Calu3 (cell line): ENCODE measurements at places on chromosomes 3 and 15. TPM values are rescaled to one million over a fixed set of nuclear protein-coding genes. Genes with fewer than 3 reads are reported as not detected.

- no peak for DNase-seq
Measured at GRCh38 chr3:53570081-53570480, 75.7 kb downstream of the CACNA1D start.

GRCh38 chr3:125017406-125017805 is 38.4 kb downstream of the HEG1 start:
- DNase-seq: no peak

DNA sequence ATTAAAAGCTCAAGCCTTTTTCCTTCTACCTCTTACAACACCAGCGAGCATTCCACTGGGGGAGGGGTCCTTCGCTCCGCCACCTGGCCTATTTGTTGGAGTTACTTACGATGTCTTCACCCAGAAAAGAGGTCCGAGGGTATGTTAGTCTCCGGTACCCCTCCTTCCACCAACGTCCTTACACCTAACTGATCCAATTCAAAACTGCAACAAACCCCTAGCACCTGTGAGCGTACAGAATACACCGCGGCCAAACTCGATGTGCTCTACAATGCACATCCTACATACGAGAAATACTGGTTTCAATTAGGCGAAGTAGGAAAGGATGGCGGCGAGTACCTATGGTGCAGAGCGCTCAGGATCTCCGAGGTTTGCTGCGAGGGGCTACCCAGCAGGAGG is 944 bp downstream of the SLITRK3 start:
- DNase-seq: no peak

GRCh38 chr3:61575893-61576292 is 14.5 kb downstream of the PTPRG start:
- no peak for DNase-seq

ROBO2 gene
- total RNA-seq: not detected in 2 replicates

DNA sequence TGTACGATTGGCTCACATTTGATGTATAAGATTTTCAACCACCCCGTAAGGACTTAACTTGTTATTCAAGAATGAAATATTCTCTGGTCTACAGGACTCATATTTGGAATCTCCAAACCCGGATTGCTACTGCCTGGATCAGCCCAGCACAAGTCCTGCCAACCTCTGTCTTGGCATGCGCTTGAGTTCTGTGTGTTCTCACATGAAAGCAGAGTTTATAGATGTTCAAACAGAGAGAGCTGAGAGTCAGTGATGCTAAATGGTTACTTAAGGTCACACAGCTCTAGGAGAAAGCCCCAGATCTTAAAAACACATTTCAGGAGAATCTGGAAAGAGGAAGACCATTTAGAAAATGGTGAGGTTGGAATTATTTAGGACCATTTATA is 268.0 kb upstream of the TBL1XR1 start:
- DNase-seq: no peak

- no peak for DNase-seq
Measured at GRCh38 chr3:111589303-111590142, 5.6 kb downstream of the ZBED2 start.

DNA sequence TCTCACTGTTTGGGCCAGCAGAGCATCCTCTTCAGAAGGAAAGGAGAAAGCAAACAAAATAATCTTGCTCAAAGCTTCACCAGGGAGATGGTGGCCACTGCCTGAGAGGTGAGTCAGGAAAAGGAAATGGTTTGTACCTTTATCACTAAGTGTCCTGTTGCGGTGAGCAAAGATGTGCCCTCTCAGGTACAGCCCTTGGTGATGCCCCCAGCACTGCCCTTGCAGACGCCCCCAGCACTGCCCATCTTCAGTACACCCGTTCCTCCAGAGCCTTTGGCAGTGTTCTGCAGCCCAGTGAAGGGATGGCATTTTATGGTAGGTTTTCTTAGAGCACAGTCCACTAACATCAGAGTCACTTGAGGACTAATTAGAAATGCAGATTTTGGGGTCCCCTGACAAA is 92.3 kb downstream of the ZNF621 start:
- DNase-seq: no peak

- DNase-seq: peak; percentile 60
Measured at GRCh38 chr3:152574461-152575079, 260.4 kb upstream of the P2RY1 start.

SERP1 gene
- total RNA-seq: 147 and 152 TPM in 2 replicates

CATSPER2 gene
- total RNA-seq: 2.1 and 4.0 TPM in 2 replicates

DNA sequence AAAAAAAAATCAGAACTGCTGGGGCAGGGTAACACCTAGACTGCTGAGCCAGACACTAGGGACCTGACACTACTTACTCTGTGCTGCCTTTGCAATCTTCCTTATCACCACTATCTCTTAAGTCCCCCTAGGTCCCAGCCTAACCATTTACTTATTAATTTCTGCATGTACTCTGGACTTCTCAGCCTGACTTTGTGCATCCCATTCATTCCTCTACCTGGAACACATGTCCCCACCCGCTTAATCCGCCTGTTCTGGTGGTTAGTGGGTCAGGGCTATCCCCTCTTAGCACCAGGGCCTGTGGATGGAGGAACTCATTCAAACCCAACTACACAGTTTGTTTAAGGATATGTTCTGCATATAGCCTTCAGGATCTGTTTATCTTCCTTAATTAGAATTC is 5.0 kb upstream of the CACNA1D start:
- no peak for DNase-seq

DNA sequence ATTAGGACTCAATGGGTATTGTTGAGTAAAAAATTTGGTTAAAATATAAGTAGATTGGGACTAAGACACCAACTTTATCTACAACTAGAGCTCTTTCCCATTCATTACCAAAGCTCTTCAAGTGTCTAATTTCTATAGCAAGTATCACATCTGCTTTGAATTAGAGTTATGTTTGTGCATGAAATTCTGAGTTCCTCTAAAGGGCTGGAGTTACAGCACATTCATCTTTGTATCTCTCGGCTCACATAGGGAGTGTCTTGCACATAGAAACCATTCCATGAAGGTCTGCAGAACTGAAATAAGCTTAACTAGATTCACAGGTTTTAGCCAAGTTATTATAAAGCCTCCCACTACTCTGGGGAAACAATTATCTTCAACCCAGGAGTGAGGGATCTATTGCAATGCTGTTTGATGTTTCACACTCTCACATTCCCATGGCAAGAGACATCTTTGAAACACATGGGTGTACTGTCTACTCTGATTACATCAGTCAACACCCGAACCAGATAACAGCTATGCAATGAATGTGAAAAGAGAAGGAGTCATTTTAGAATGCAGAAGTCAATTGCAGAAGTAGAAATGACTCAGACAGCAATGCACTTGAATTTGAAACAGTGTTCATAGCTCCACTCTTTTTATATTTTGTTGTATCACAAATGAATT is 93.1 kb upstream of the KBTBD8 start:
- no peak for DNase-seq

CLEC3B gene
- total RNA-seq: not detected in 2 replicates

GRCh38 chr3:128083980-128084674 is 31.9 kb downstream of the SEC61A1 start:
- no peak for DNase-seq

DNA sequence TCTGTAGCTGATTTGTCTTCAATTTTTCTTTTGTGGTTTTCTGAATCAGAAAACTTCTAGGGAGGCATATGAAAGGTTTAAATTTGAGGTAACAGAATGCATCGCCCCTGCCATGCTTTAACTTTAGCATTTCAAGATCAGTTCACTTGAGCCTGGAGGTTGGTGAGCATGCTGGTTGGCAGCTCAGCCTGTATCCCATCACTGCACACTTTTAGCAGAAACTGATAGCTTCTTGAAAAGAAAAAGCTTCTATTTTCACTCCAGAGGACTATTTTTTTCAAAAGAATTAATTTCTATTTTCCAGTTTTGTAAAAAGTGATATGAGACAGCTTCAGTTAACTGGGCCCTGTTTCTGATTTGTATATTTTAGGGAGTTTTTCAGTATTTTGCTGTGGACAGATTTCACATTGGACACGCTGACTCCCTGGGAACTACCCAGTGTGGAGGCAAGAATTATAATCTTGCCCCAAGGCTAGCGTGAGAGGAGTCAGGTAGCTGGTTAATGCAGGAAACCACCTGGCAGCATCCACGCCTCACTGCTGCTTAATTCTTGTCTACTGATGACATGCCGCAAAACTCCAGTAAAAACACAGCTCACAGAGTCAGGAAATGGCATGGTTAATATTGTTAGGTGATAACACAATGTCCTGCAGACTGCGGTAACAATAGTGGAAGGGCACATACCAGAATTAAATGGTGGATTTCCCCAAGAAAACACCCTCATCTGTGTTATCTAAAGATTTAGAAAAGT is 71.4 kb downstream of the DUT start:
- no peak for DNase-seq

GRCh38 chr3:179146911-179147513 is 1.1 kb upstream of the PIK3CA start:
- peak; percentile 55 for DNase-seq

SH2D7 gene
- not detected in 2 replicates for total RNA-seq

GRCh38 chr15:59221511-59222505 is 15.2 kb downstream of the LDHAL6B start:
- no peak for DNase-seq

GRCh38 chr3:111667621-111668239 is 72.6 kb upstream of the ZBED2 start:
- DNase-seq: no peak

DNA sequence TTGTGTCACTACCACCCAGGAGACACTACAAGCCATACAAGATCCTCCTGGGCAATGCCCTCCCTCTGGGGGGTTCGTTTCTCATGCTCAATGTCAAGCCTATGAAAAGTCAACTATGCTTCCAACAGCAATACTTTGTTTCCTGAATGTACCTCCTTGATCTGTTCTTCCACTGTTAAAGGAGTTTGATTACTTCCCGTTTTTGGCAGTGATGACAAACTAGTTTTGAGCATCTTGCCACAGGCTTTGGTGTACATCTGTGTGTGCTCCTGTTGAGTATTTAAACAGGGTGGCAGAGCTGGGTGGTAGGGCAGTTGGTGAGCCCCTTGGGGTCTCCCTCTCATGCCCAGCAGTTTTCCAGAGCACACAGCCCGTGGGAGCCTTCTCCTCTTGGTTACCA is 81.4 kb downstream of the IL12A start:
- no peak for DNase-seq

UBE3A gene
- total RNA-seq: 37.5 and 39.3 TPM in 2 replicates

GRCh38 chr3:134279466-134279865 is 28.8 kb upstream of the RYK start:
- DNase-seq: no peak

DNA sequence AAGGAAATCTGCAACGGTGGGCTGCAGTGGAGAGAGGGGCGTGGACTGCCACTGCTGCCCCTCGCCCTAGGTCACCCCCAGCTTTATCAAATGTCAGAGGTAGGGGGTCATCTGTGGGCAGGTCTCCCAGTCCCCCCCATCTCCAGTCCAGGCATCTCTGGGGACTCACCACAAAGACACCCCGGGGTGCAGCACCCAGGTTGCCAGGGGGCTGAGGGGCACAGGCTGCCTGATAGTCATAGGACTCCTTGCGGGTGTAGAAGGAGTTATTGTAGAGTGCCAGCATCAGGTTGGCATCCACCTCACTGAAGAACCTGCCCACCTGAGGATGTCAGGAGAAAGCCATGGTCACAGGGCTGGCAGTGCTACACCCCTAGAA is 6.5 kb upstream of the TMEM115 start:
- DNase-seq: no peak

HGD gene
- 23.0 and 29.5 TPM in 2 replicates for total RNA-seq

DNA sequence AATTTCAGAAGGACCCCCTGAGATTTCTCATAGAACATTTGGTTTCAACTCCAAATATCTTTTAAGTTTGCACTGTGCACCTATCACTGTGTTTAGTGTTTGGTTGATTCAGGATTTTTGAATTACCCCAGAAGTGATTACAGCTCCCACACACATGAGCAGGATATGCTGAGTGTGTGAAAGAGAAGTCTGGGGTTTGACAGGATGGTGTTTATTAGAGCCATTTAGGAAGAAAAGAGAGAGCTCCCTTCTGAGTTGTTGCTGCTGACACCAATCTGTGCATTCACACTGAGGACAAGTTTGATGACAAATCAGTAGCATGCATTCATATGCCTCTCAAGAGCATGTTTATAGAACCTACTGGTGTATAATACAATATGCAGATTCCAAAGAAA is 118.1 kb downstream of the RPL22L1 start:
- DNase-seq: no peak

GRCh38 chr15:40125950-40126349 is 17.3 kb upstream of the BMF start:
- no peak for DNase-seq

WNT7A gene
- 2.7 and 3.5 TPM in 2 replicates for total RNA-seq

MED12L gene
- 4.6 and 5.2 TPM in 2 replicates for total RNA-seq

DNA sequence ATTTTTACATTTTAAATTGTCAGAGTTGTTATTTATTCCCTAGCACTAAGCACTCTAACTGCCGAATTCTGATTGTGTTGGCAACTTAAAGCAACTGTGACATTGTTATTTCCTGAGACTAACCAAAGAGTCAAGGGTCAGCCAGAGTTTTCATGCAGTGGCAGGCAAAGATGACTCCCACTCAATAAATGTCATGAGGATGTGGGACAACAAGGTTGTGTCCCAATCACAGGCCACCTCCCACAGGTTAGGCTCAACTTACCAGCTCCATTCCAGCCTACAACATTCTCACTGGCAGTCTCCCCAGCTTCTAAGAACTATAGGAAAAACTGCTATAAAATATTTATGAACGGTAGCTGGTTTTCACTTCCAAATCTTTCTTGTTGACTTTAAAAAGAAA is 80.1 kb downstream of the RSL24D1 start:
- no peak for DNase-seq

LDHAL6B gene
- total RNA-seq: not detected in 2 replicates

DNA sequence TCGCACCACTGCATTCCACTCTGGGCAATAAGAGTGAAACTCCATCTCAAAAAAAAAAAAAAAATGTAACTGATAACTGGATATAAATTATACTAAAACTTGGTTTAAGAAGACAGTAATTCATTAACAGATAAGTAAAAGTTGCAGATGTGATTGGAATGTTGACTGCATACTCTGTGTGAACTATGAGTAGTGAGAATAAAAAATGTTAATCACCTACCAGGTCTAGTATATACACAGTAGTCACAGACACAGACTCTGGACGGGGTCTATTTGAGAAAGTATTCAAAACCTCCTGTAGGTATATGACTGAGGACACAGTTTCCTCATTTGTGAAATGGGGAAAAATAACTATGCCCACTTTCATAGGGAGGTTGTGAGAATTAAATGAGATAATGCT is 26.0 kb downstream of the GOLM2 start:
- DNase-seq: no peak

GPR15 gene
- total RNA-seq: not detected in 2 replicates

DNA sequence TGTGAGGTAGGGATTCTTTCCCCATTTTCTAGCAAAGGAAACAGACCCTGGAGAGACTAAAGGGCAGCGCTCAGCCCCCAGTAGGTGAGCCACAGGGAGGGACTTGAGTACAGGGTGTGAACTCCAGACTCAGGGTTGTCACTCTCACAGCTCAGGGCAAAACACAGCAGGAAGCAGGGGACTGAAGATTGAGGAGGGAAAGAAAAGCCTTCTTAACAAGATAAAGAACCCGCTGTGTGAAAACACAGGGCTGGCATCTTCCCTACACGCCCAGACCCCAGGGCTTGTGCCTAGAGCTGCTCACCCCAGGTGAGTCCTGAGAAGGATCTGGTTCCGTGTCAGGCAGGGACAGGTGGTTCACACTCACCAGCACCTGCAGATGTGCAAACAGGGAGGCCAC is 59.6 kb downstream of the ABTB1 start:
- DNase-seq: no peak
